ENCODE measurements at places on chromosomes 11 and 22.

DNA sequence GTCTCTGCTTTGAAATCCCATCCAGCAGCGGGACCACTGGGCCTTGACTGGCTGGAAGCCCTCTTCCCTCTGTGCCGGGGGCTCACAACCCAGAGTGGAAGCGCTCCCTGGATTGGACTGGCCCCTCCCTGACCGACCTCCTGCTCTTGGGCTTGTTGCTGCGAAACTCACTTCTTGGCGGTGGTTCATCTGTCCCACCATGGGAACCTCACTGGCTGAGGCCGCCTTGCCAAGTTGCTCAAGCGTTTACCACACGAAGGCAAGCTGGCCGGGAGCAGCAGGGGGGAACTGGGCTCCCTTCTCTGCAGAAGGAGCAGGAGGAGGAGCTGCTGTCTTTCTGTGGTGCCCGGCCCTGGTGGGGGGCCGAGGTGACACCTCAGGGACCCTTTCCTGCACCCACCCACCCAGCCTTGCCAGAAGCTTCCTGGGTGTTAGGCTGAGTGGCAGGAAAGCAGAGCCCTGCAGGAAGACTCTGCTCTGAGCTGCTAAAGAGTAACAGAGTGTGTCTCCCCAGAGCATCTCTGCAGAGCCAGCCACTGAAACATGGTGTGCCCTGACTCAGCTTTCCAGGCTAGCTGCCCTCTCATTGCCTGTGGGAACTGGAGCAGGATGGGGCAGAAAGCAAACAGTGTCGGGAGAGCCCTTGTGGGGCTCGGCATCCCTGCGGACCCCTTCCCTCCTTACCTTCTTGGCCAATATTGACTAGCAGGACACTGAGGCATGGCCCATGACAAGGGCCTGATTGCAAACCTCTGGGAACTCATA is 88.5 kb upstream of the ALX4 start:
- DNase-seq = no peak

DNA sequence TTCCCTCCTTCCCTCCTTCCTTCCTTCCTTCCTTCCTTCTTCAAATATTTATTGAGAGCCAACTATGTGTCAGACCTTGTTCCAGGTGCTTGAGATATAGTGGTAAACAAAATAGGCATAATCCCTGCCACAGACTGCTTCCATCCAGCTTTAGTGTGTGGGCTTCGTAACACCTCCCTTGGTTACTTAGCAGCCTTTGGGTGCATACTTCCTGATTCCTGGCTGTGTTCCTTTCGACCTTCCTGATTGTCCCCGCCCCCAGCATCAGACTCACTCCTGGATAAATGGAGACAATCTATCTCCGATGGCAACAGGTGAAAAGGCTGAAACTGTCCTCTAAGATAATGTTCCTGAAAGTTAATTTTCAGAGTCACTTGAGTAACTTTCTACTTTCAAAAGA is 13.5 kb downstream of the CCDC81 start:
- DNase-seq = no peak

DNA sequence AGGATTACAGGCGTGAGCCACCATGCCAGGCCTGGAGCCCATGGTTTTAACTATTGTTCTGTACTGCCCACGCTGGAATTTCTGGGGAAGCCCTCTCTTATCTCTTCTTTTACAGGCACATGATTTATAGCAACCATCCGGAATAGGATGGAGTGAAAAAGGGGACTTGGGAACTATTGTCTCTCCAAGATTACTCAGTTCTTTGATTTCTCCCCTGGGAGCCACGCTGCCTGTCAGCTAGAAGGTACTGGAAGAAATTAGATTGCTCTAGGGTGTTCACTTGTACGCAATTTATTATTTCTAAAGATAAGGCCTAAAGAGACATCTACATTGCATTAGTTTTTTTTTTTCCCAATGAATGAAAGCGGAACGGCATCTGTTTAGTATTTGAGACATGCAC is 65.6 kb upstream of the PTPRJ start:
- DNase-seq = no peak

- no peak for DNase-seq
Measured at GRCh38 chr11:129828301-129828836, 12.7 kb downstream of the TMEM45B start.

DNA sequence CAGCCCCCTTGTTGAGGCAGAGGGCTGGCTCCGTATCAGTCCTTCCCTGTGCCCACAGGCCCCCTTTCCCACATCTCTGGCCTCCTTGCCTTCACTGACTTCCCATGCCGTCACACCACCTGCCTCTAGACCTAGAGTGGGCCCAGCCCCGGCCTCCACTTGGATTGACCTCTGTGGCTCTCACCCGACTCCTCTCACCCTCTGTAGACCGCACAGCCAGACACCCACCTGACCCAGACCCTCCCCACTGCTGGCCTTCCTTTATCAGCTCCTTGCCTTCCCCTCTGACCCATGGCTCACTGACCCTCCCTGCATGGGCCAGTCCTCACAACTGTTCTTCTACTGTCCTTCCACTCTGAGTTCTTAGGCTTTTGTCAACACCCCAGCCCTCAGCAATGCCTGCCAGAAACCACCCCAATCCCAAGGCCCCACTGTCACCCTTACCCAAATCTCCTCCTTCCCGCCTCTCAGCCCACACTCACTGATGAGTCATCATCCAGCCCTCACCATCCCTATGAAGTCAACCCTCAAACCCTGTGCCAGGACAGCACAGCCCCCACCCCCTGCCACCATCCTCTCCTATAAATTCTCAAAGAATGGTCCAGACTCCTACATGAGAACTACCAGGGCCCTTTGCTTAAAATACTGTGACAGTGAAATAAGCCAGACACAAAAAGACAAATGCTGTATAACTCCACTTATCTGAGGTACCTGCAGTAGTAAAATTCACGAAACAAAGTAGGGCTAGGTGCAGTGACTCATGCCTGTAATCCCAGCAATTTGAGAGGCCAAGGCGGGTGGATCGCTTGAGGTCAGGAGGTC is 53.4 kb downstream of the SCGB1A1 start:
- no peak for DNase-seq

DNA sequence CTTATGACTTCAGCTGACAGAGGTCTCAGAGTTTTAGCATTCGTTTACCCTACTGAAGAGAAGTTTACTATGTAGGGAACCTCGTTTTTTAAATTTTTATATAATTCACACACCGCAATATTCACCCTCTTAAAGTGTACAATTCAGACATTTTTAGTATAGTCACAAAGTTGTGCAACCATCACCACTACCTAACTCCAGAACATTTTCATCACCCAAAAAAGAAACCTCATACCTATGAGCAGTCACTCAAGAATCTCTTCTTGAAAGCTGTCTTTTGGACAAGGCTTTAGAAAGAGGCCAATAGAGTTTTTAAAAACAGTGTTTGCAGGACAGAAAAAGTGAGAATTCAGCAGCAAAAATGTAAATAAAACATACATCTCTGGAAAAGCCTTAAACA is 39.5 kb upstream of the CLNS1A start:
- no peak for DNase-seq

- DNase-seq = no peak
Measured at GRCh38 chr11:79244798-79245197, 196.0 kb downstream of the TENM4 start.

DNA sequence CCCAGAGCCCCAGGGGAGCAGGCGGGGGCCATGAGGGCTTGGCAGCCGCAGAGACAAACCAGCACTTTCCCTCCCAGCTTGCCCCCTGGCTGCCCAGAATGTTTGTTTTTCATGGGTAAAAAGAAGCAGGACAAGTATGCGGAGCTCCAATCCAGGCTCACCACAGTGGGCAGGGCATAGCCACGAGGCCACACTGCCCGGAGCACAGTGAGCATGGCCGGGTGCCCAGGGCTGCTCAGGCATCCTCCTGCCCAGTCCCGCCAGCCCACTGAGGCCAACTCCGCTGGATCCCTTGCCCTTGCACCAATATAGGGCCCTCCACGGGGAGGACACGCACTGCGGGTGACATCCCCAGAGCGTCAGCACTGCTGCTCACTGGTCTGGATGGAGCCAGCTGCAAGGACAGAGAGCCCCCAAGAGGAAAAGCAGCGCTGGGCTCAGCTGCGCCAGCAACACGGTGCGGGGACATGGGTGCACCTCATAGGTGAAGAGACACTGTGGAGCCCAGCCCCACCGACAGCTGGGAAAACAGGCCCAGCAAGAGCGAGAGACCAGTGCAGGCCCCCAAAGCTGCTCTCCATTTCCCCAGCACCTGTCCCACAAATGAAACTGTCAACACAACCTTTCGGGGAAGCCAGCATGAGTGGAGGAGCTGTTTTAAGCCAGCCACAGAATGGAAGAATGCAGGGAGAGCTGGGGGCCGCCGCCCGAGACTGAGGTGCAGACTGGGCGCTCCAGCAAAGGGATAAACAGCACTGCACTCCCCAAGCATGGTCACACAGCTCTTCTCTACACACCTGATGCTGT is 24.8 kb downstream of the ARVCF start:
- no peak for DNase-seq

- no peak for DNase-seq
Measured at GRCh38 chr11:128472128-128473089, 114.9 kb downstream of the ETS1 start.

GRCh38 chr11:72972496-72973128 is 158.4 kb downstream of the ATG16L2 start:
- DNase-seq = no peak

GRCh38 chr11:109527496-109527895 is 105.5 kb downstream of the C11orf87 start:
- DNase-seq = no peak

GRCh38 chr11:129726179-129726578 is 89.5 kb upstream of the TMEM45B start:
- DNase-seq = no peak

DNA sequence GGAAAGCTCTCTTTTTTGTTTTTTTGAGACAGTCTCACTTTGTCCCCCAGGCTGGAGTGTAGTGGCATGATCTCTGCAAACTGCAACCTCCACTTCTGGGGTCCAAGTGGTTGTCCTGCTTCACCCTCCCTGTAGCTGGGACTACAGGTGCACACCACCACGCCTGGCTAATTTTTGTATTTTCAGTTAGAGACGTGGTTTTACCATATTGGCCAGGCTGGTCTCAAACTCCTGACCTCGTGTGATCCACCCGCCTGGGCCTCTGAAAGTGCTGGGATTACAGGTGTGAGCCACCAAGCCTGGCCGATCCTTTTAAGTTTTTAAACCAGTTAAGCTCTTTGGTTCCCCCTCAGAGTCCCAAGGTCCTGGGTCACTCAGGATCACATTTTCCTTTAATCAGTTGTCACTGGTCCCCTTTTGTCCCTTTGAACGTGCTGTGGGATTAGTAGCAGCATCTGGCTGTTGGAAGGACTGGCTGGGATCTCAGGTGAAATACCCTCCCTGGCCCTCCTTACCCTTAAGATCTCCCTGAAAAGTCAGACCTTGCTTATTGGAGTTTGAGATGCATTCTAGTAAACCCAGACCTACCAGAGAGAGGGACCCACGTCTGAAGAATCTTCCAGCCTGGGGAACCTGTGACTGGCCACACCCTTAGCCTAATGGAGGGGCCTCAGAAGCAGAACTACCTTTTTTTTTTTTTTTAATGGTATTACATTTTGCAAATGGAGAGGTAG is 8.1 kb downstream of the MALAT1 start:
- no peak for DNase-seq

DNA sequence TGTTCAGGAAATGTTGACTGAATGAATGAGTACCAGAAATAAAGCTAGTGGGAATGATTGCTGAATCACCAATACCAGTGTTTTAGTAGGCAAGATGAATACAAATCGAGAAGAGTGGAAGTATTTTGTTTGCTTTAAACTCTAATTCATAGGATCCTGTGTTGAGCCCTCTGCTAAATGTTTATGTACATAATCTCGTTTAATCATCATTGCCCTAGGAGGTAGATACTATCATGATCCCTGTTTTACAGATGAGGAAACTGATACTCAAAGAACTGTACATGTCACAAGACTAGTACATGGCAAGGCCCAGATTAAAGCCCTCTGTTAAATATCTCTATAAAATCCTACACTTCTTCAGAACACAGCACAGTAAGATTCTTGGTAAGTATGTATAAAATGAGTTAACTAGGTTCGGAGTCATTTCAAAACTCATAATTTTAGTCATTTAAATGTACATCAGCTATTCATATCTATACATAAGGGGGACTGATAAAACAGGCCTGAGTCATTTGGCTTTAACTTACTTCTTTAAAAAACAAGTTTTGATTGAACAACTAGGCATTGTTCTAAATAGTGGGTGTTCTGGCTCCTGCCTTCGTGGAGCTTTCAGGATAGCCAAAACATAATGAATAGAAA is 97.1 kb downstream of the EXT2 start:
- no peak for DNase-seq

GRCh38 chr11:85682330-85683305 is 3.4 kb downstream of the CCDC89 start:
- DNase-seq = no peak

DNA sequence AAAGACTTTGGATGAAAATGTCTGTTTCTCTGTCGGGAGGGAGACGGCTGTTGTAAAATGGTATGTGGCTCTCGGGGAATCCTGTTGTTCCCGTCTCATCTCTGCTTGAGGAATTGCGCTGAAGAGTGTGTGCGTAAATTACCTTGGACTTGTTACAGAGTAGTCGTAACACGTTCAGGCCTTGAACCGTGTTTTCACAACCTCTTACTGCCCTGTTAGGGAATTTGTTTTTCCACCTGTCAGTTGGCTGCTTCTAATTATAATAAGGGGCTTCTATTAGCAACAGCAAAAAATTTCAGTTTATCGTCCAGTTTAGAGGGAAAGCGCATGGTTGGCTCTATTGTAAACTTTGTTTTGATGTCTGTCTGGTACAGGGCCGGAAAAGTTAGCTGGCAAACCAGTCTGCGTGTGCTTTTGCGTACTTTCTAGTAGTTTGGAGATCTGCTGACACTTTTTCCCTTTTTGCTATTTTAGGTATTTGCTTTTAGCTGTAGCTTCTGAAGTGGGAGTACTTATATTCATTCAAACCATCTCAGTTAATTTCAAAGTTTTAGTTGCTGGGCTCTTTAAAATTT is 1.5 kb downstream of the HIPK3 start:
- no peak for DNase-seq

- no peak for DNase-seq
Measured at GRCh38 chr22:50080077-50080465, 5.2 kb downstream of the MLC1 start.

GRCh38 chr22:49259839-49260615 is 567.6 kb downstream of the BRD1 start:
- no peak for DNase-seq

GRCh38 chr11:17736930-17737817 is 2.6 kb downstream of the KCNC1 start:
- DNase-seq = no peak

- DNase-seq = no peak
Measured at GRCh38 chr11:79342686-79343085, 98.1 kb downstream of the TENM4 start.

DNA sequence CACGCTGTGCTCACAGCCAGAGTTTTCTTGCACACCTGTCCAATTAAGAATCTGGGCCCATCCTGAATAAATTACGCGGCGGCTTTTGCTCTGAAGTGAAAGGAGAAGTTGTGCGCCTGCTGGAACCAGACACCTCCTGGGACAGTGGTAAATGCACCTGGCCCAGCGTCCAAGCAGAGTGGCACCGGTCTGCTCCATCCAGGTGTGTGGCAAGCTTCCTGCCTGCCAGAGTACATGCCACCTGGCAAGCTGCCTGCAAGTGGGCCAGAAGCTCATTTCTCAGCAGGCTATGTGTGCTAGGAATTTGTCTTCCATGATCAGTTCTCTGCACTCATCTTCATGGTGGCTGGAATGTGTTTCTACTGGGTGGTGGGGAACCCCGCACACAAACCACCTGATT is 660.6 kb downstream of the ETS1 start:
- no peak for DNase-seq

GRCh38 chr11:95715777-95716241 is 73.8 kb downstream of the FAM76B start:
- no peak for DNase-seq

- DNase-seq = no peak
Measured at GRCh38 chr22:19524170-19525115, at the start of gene CLDN5. TSS of gene CLDN5 (minus strand) at chr22:19524410. CDS start at chr22:19524255, 155 bp downstream.
